CD4-positive, alpha-beta T cell treated with Interleukin-17A for 1 hour (primary cell): ENCODE measurements at places on chromosomes 2 and 18.

DNA sequence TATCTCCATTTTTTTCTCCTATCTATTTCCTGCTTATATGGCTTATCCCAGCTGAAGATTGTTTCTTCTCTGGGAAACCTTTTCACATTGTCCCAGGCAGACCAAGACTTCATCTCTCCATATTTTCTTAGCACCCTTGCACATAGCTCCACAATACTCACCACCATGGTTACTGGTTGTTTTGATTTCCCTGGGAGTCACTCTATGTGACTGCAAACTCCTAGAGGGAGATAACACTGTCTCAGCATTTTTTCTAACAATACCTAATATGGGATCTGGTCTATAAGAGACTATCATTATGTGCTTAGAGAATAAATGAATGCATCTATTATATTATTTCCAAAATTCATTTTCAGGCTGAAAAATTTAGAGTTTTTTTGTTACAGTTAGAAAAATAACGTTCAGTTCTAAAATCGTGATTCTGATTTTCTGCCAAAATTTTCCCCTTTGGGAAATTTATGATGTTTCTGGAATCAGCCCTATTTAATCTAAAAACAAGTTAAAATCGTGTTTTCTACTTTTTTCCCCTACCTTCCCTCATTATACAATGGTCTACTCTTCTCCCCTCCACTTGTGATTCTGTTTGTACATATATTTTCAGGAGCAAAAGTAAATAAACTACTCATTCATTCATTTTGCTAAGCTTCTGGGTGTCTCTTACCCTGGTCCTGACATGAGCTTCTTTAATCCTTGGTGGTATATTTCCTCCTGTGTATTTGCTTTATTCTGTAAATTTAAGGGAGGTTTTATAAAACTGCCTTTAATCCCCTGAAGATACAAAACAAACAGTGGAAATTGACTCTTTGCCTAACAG, 95.4 kb downstream of the HNMT start:
- no peak for DNase-seq

DNA sequence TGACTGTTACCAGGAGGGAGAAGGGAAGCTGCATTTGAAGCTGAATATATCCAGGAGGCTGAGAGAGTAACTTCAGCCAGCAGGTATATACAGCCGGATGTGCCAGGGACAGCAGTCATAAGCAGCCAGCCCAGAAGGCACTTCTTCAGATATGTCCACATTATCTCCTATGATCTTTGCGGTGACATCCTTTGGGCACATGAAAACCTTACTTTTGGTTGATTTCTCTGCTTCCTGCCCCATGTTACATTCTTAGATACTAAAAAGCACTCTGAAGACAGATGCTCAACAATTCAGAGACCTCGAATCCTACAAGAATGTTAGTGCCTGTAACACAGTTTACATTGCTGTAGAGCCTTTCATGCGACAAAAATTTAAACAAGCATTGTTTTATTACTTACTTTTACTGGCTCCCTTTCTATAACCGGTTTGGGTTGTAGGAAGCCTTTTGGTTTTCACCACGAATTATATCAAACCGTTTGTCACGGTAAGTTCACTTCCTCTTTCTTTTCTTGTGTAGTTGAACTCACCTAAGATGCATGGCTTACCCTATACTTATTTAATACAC, 50.3 kb upstream of the TLK1 start:
- DNase-seq, result peak; percentile 58

- DNase-seq, result peak; percentile 28
Observed at GRCh38 chr2:72887032-72887739, at the start of gene SPR. TSS of gene SPR (plus strand) at chr2:72887408. CDS start at chr2:72887433, 25 bp downstream.

- no peak for DNase-seq
Observed at GRCh38 chr2:112579241-112579640, 5.2 kb upstream of the CHCHD5 start.

DNA sequence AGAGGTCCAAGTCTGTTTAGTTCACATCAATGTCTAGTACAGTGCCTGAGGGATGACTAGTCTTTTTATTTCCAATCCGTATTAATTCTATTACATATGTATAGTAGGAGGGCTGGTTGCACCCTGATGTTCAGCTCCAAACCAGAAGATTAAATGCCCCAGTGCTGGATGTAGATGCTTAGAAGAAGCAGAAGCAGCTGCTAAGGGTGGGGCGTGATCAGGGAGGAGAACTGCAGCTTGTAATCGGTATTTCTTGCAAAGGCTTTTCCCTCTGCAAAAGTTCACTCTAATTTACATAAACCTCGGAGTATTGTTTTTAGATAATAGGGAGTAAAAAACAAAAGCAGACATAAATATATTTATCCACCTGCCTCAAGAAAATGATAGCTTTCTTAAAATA, 145.3 kb upstream of the ITGA4 start:
- DNase-seq, result peak; percentile 40

- no peak for DNase-seq
Observed at GRCh38 chr2:79552653-79553052, 39.8 kb downstream of the CTNNA2 start.

DNA sequence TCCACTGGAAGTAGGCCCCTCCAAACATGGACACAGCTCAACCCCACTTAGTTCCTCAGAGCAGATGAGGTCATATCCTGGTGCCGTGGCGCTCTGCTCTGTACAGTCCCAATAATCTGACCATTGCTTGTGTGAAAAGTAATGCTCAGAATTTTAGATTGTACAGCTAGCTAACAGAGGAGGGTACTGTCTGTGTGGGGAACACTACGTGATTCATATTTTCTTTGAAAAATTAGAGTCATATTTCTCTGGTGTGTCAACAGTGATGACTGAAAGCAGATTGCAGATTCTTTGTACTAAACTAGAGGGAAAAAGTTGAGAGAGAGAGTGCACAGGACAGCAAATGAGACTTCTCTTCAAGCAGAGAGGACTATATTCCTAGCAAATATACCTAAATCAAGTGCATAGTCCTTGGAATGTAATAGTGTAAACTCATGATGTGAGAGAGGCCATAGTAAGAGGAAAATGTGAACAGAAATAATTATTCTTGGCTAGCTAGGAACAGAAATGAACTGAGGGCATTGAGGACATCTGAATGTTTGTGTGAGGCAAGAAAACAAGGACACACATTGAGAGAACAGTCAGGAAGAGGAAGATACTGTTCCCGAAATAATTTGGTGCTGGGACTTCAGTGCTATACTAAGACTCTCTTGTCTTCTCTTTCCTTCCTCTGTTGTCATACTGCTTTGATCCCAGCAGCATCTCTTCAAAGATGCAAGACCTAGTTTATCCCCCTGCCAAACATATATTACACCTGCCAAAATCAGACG, 157.0 kb upstream of the RND3 start:
- DNase-seq, result no peak

GRCh38 chr18:48475635-48476549, 62.9 kb upstream of the CTIF start:
- peak; percentile 56 for DNase-seq

DNA sequence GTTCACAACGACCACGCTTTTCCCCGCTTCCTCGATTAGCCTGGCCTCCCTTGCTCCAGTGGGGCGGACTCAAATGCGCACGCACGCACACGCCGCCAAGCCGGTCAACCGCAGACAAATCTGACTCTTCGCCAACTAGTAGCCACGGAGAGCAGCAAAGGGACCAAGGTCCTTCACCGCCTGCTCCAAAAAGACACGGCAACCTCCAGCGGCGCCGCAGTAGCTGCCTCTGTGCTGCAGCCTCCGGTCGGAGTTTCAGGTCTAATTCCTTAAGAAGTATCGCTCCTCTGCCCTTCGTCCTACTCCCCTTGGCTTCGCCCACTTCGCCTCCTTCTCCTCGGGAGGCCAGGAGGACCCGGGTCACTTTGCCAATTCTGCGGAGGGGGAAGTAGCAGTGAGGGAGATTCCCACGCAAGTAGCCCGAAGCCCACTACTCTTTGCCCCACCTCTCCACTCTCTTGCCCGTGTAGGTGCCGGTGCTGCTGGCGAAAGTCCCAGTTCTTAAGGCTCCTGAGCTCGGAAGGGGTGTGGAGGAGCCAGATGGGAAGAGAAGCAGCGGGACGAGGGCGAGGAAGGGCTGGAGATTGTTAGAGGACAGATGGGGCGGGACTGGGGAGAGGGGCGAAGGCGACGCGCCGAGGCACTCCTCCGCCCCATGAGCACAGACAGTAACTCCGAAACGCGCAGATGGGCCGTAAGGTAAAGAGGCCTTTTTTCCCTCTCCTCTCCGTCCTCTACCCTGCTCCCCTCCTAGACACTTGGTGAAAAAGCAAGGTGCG, 615 bp downstream of the AKAIN1 start:
- no peak for DNase-seq

GRCh38 chr2:143564419-143564818, 435.2 kb downstream of the ARHGAP15 start:
- no peak for DNase-seq

DNA sequence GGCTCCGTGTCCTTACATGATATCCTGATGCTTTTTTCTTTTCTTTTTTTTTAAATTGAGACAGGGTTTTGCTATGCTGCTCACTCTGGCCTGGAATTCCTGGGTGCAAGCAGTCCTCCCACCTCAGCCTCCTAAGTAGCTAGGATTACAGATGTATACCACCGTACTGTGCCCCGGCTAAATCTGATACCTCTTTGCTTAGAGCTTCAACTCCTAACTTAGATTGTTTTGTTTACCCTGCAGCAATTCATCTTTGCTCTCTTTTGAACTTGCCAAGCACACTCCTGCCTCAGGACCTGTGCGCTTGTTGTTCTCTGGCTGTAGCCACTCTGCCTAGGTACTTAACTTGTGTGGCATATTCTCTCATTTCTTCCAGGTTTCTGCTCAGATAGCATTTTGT, 24.5 kb downstream of the RAB10 start:
- no peak for DNase-seq

- DNase-seq, result peak; percentile 79
Observed at GRCh38 chr2:181312515-181312927, 144.7 kb upstream of the ITGA4 start.

- DNase-seq, result no peak
Observed at GRCh38 chr2:161814008-161814660, 189.9 kb downstream of the SLC4A10 start.

GRCh38 chr2:160752475-160753330, 259.1 kb upstream of the RBMS1 start:
- no peak for DNase-seq

GRCh38 chr18:76445741-76446232, 49.3 kb downstream of the ZNF516 start:
- no peak for DNase-seq

DNA sequence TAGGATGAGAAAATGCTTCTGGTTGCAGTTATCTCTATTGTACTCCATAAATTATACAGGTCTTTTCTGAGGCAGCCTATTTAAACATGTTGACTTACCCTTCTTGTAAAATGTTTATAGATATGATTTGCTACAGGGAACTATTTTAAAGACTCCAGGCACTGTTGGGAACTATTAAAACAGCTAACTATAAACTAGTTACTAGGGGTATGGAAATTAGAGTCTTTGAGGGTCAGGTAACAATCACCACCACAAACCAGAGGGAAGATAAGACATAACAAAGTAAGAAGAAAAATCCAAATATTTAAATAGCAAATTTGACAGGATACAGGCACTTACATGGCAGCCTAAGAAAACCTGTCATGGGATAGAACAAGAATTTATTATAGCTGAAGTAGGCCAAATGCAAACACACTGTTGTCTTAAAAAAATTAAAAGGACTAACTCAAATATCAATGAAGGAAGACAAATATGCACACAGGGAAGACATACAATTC, 251.0 kb upstream of the CWC22 start:
- no peak for DNase-seq

GRCh38 chr18:41060967-41061366, 894.1 kb upstream of the PIK3C3 start:
- no peak for DNase-seq

GRCh38 chr2:183034806-183035205, 3.5 kb downstream of the NCKAP1 start:
- DNase-seq, result no peak

- no peak for DNase-seq
Observed at GRCh38 chr2:239392688-239393387, 8.0 kb downstream of the HDAC4 start.

DNA sequence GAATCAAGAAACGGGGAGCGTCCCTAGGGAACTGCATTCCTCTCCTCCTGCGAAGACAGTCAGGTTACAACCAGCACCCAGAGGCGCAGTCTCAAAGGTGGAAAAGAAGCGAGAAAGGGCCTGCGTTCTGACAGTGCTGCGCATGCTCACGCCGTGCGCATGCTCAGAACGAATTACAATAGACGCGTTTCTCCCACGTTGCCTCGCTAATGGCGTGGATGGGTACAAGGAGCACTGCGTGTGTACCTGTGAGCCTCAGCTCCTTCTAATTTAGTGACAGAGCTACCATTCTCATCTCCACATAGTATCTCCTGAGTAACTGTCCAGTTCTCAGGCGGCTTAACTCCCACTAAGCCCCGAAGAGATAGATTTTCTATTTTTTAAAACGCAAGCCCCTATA, 448.8 kb downstream of the TXNL1 start:
- no peak for DNase-seq

DNA sequence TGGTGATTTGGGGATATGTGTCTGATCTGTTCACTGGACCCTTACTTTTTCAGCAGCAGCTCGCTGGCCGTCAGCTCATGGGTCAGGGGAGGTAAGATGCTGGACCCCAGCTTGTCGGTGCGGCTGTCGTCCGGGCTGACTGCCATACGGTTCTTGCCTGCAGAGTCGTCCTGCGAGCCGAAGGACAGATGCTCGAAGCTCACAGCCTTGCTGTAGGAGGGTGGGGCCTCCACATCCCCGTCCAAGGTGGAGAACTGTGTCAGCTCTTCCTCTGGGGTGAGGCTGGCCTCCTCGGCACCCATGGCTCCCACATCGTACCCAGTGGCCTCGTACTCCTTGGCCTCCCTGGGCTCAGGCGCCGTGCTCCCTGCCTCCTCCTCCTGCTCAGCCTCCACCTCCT, 179.5 kb downstream of the NAPG start:
- DNase-seq, result no peak

DNA sequence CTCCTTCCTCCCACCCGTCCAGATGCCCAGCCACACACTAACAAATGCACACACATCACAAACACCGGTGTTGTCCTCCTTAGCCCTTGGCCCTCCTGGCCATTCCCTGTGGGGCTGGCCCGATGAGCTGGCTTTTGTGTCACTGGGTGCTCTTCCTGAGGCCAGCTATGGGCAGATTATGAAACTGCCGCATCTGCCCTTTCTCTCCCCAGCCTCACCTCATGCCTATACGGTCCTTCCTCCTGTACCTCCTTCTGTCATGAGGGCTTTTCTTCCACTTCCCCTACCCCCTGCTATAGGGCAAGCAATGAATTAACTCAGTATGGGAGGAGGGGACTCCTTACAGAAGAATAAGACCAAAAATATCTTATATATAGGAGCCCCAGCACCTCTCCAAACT, 10.3 kb upstream of the INO80C start:
- DNase-seq, result no peak
